ENCODE measurements at places on chromosomes 5 and 9.

- DNase-seq, result no peak
Observed at GRCh38 chr5:131250751-131251475, 12.9 kb upstream of the CDC42SE2 start.

DNA sequence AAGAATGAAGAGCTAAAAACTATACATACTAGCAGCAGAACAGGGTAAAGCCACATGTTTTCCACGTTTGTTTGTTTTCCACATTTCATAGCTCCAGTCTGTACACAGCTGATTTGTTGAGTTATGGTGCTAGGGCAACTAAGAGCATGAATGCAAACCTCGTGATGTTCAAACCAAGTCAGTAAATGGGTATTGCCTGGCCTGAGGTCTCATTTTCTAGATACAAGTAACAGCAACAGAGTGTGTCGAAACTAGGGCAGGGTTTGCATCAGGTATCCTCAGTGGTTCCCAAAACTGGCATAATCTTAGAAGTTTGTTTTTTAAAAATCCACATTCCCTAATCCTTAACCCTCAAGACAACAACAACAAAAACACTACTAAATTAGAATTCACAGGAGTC is 89.3 kb downstream of the CEMIP2 start:
- no peak for DNase-seq

DNA sequence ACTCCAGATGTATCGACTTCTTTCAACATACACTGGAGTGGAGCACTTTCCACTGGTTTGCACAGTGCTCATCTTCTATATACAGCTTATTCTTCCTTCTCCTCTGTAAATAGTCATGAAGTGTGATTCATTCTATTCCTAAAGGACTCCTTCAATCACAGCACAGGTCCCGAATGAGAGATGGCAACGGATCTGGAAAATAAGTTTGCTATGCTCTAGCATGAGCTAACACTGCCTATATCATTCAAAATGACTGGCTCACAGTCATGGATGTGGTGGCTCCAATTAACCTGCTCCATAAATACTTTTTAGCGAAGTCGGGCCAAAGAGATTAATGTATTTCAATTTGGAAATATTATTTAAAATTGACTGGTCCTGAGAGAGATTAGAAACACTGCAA is 272.1 kb upstream of the CDH6 start:
- DNase-seq, result no peak

DNA sequence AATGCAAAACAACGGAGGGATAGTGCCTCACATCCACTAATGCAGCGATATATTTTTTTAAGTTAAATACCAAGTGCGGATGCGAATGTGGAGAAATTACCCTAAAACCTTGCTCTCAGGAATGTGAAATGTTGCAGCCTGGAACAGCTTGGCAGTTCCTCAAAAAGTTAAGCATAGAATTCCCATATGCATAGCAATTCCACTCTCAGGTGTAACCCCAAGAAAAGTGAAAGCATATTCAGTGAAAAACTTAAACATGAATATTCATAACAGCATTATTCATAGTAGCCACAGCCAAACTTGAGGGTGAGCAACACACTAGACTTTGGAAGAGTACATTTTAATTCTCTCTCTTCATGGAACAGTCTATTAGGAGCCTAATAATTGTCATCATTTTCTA is 83.2 kb upstream of the ICE1 start:
- DNase-seq, result no peak

DNA sequence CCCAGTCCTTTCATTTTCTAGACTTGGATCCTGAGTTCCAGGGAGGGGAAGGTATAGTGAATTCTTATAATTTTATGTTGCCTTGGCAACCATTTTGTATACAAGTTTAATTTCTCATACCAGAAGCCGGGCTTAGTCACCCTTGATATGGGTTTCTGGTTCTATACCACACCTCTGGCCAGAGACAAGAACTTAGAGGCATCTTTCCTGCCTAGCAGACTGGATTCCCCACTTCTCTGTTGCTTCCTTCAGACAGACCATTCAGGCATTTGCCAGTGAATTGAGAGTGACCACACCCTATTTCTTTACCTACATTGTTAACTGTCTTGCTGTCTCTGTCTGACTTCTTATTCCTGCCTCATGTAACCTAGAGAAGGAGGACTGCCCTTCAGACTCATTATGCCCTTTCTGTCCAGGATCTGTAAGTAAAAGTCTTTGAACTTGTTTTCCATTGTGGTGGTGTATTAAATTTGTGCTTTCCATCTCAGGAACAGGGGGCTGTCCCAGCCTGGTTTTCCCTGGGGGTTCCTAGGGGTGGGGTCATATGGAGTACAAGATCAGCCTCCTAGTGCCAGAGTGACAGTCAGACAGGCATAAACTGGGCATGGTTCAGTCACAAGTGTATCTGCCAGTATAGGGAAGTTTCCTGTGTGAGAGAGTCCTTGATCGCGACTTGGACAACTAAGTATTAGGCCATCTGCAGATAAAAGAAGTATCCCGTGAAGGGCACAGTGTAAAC is 27.4 kb downstream of the TNFSF8 start:
- DNase-seq, result peak; percentile 53

- DNase-seq, result no peak
Observed at GRCh38 chr5:73278693-73279092, 105.7 kb downstream of the TMEM174 start.

DNA sequence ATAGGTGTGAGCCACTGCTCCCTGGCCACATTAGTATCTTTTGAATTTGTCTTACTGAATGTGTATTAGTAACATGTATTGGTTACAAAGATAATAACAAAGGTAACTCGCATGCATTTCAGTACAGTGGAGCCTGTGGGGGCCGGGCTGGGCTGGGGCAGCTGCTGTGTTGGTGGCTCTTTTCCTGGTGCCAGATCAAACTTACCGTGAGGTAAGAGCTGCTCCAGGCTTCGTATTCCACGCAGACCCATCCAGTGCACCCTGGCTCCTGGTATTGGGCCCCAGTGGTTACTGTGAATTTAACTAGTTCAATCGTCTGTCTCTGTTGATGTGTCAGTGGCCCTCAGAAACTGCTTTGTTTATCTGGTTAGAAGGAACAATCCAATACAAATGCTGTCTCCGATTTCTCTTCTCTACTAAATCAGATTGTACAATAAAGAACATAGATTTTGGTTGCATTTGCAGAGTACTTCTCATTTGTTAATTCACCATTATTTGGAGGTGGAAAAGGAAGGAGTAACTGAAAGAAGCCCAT is 15.6 kb downstream of the PRRC2B start:
- no peak for DNase-seq

DNA sequence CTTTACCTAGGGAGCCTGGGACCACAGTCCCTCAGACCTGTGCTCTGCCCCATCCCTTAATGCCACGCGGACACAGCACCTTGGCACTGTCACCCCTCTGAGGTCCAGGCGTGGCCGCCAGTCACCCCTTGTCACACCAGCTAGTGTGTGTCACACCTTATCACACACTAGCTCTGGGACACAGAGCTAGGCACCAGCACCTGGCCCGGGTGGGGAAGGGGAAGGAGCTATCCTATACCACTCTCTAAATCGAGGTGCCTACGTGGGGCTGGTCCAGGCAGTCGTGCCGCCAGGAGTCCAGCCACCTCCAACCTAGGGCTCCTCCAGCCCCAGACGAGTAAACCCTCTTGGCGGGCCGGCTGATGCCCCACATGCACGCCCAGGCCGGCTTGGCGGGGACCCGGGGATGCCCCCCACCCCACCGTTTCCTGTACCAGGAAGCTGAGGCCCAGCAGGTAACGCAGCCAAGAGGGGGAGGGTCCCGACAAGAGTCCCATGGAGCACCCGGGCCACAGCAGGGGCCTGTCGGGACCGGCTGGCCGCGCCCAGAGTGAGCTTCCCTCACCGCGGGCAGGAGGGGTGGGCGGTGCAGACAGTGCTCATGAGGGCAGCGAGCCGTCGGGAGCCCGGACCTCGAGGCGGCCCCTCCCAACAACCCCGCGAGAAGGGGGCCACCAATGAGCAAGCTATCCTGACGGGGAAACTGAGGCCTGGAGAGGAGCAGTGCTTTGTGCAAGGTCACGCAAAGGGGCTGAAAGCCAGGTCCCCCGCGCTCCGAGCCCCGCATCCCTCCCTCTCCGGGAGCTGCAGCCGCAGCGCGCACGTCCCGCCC is 550 bp downstream of the CORO2A start:
- DNase-seq, result peak; percentile 23

GRCh38 chr9:130336885-130337284 is 71.3 kb downstream of the HMCN2 start:
- DNase-seq, result no peak

GRCh38 chr5:135667673-135668072 is 88.9 kb upstream of the CXCL14 start:
- no peak for DNase-seq

GRCh38 chr5:176413255-176413565 is 3.1 kb downstream of the CLTB start:
- DNase-seq, result no peak

- DNase-seq, result peak; percentile 57
Observed at GRCh38 chr9:120920806-120921178, 5.8 kb downstream of the TRAF1 start.

DNA sequence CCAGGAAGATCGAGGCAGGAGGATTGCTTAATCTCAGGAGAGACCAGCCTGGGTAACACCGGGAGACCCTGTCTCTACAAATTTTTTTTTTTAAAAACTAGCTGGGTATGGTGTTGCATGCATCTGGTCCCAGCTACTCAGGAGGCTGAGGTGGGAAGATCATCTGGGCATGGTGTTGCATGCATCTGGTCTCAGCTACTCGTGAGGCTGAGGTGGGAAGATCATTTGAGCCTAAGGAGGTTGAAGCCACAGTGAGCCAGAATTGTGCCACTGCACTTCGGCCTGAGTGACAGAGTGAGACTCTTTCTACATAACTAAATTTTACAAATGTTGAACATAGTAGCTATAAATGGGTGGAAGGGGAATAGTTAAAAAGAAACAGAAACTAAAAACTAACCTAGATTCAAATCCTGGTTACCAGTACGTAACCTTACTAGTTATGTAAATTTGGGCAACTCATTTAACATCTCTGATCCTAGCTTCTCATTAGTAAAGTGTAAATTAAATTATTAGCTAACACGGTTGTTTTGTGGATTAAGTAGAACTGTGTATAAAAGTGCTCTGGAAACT is 41.7 kb downstream of the TMEM161B start:
- DNase-seq, result no peak

DNA sequence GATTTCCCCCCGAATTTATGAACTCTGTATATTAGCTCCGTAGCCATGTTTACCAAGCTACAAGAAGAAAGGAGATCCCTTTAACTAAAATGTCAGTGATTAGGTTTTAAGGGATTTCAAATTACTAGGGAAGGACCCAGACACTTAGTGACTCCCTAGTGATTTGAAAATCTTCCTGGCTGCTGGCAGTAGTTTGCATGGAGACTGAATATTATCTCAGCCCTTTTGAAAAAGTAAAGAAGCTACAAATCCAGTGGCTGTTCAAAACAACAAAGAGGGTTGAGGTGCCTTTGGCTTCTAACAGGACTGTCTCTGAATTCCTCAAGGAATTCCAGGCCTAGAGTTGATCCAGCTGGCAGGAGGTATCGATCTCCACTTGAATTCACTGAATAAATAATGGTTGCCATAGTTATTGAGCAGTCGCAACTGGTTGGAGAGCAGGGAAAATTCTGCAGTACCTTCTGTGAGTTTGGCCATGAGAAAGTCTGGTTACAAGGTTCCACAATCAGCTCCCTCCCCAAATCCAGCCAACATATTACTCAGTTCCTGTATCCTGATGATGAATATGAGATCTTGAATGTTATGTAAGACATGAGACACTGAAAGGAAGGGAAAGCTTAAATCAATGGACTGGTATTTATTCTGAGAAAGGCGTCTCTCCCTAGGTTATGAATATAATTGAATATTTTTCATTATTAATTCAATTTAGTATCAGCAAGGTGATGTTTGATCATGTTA is 37.7 kb downstream of the NR4A3 start:
- no peak for DNase-seq

DNA sequence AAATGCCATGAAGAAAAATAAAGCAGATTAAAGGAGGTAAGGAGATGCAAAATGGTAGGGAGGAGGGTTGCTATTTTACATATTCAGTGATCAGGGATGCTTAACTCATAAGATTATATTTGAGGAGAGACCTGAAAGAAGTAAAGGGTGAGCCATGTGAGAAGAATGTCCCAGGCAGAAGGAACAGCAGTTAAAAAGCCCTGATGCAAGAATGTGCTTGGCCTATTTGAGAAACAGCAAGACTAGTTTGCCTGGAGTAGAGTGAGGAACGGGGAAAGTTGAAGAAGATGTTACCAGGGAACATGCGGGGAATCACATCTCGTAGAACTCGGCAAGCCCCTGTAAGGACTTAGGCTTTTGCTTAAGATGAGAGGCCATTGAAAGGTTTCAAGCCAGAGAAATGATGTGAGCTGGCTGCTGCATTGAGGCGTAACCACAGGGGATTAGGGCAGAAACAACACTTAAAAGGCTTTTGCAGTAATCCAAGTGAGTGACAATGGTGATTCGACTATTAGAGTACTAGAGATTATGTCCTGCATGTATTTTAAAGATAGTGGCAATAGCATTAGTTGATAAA is 198.7 kb downstream of the VPS13A start:
- no peak for DNase-seq

- no peak for DNase-seq
Observed at GRCh38 chr5:60794691-60795090, 49.4 kb downstream of the ELOVL7 start.

- DNase-seq, result no peak
Observed at GRCh38 chr5:163385271-163385670, 52.1 kb upstream of the CCNG1 start.

DNA sequence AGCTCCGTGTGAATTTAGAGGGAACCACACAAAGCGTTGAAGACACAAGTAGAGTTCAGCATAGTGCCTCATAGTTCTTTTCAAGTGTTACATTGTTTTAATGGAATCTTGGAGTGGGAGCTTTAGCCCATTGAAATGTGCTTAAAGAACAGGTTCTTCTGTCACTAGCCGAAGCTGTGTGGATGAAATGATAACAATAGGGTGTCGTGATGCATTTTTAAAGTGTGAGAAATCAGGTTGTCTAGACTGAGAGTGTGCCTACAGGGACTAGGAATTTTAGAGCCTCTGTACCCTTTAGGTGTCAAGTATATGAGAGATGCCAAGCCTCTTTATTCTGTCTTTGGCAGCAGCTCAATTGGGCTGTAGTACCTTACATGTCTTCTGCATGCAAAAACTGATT is 83.0 kb downstream of the NDUFS4 start:
- DNase-seq, result no peak
